ENCODE measurements at places on chromosomes 2 and 18.
A peak's percentile ranks its signal among the peaks of the same experiment; 100 is the strongest.

DNA sequence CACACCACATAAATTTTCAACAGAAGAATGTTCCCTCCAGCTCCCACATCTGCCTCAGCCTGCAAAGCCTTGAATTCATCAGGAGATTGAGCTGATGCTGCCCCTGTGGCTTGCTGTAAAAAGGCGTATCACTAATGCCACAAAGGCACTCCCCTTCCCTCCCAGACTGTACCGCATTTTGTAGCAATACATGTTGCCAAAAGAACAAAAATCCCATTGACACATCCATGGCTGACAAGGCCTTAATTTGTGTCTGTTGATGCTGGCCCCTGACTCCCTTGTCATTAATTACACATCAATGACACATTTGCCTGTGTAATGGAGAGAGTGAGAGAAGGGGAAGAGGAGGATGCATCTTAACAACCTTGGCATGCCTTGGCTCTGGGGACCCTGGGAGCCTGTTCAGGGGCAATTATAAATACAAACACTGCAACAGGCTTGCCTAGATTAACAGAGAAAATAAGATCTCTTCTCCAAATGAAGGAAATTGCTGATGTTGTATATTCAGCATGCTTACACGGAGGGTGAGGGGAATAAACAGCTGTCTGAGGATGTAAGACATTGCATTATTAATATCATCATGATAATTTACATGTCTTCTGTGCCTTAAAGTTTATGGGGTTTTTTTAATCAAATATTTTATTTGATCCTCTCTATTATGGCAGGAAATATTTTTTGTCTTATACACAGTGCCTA, 264.0 kb downstream of the SUCLG1 start:
- DNase-seq: no peak

DNA sequence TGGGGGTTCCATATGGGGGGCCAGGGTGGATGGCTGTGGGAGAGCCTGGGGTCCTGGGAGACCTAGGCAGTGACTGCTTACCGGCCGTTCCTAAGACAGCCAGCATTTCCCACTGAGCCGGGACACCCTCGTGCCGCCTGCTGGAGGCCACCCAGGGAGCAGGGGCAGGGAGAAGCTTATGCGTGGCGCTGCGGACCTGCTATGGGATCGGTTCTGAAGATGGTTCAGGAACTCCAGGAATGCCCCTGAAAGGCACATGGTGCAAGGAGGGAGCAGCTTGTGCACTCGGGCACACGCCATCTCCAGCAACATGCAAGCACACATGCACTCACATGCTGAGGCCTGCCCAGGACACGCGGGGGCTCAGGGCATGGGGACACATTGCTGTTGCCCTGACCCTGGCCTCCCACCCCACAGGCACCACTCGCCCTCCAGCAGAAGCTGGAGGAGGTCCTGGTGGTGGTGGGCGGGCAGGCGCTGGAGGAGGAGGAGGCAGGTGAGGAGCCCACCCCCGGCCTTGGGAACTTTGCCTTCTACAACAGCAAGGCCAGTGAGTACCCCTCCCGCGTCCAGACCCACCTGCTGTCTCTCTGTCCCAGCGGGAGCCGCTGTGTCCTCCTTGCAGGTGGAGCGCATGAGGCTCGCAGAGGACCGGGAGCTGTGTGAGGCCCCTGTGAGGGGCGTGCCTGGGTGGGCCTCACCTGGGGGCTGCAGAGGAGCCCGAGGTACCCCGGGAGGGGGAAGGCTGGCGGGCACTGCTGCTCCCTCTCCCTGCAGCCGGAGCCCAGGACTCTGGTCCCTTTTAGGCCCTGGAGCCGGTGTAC, 4.1 kb downstream of the KLHL30 start:
- DNase-seq: no peak

GRCh38 chr2:121635371-121635770, 13.9 kb downstream of the CLASP1 start:
- no peak for DNase-seq

DNA sequence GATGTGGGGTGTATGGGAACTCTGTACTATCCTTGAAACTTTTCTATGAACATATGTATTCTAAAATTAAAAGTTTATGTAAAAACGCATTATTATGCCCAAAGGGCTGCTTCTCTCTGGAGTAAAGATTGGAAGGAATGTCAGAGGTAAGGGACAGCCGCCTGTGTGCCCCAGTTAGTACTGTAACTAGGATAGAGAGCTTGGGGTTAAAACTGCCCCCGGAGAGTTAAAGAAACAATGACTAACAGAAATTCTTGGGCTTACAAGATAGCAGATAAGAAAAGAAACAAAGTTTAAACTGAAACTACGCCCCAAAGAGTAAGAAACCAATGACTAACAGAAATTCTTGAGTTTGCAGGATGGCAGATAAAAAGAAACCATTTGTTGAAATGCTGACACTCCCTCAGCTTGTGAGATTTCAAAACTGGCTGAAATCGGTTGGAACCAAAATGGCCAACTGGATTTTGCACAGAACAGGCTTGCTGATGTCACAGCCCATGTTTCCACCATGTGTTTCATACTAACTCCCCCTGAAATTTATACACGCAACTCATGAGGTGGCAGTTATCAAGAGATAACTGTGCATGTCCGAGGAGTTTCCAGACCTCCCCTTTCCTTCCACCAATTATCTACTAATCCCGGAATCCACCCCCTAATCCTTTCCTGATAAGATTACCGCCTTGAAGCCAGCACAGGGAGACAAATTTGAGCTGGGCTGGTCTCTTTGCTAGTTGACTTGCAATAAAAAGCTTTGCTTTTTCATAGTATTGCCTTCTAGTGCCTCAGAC, 8.7 kb upstream of the TXNDC2 start:
- DNase-seq: no peak

- no peak for DNase-seq
Observed at GRCh38 chr2:223086370-223086981, 34.5 kb downstream of the KCNE4 start.

DNA sequence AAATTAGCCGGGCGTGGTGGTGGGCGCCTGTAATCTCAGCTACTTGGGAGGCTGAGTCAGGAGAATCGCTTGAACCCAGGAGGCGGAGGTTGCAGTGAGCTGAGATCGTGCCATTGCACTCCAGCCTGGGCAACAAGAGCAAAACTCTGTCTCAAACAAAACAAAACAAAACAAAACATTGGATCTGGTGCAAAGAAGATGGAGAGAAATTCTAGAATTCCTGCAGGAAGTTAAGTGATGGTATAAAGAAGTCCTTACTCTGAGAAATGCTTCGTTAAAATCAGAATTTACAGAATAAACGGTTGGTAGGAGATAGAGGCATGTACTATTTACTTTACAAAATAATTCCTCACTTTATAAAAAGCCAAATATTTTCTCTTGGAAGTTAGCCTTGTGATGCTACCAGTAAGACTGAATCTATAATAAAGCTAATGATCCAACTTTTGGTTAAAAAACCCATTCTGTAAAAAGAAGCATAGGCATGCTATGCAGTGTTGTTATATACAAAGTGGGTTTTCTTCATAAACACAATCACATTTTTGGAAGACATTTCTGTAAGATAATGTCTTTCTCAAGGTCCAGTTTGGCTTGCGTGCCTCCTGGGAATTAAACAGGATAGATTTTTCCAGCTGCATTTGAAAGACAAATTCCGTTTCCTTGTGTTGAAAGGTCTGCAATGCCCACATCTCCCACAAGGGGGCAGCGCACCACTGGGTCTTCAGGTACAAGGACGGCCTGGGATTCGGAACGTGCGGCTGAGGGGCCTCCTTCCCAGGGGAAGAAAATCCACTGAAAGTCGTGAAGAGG, 35.6 kb upstream of the PNO1 start:
- peak; percentile 78 for DNase-seq

GRCh38 chr18:45997700-45998151, 30.6 kb upstream of the EPG5 start:
- DNase-seq: peak; percentile 34

GRCh38 chr18:57320603-57321002, 31.8 kb upstream of the ST8SIA3 start:
- DNase-seq: no peak

GRCh38 chr2:12617366-12617765, 99.4 kb upstream of the TRIB2 start:
- DNase-seq: no peak

GRCh38 chr2:239879423-239880084, 145.6 kb downstream of the NDUFA10 start:
- no peak for DNase-seq

DNA sequence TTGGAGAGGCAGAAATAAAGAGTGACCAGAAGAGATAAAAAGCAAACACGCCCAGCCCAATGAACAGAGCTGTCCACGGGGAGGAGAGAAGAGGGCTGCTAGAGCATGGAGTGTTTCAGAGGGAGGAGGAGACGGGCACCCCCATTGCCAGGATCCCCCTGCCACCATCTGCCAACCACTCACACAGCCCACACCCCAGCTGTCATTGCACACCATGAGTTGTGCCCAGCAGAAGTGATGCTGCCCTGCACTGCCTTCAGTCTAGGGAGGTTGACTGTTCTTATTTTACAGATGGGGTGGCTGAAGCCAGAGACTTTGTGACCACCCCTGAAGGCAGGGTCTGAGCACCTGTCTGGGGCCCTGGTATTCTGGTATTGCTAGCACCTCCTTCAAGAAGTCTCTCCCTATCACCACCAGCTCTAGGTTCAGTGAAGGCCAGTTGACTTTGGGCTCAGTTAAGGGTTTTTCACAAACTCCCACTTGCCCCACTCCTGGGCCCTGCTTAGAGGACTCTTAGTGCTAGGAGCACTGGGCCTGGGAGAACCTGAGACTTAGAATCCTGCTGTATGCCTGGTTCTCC, 2.4 kb downstream of the FABP1 start:
- no peak for DNase-seq

Data from activated naive CD4-positive, alpha-beta T cell treated with Interleukin-2 at 50 U/mL for 16 hours (primary cell).